ENCODE measurements at places on chromosomes 4 and X. TPM values are rescaled to one million over a fixed set of nuclear protein-coding genes. Genes with fewer than 3 reads are reported as not detected.

DNA sequence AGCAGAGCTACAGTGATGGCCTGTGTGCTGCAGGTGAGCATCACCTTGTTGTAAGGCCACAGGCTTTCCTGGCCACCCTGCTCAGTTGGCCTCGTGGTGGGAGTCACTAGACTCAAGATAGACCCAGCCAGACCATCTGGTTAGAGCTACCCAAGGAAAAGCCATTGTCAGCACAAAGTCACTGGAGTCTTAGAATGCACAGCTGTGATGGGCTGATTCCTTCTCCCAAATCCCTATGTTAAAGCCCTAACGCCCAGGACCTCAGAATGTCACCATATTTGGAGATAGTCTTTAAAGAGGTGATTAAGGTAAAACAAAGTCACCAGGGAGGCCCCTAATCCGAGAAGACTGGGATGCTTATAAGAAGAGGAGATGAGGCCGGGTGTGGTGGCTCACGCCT is 173.4 kb downstream of the DHRSX start:
- no peak for DNase-seq

DNA sequence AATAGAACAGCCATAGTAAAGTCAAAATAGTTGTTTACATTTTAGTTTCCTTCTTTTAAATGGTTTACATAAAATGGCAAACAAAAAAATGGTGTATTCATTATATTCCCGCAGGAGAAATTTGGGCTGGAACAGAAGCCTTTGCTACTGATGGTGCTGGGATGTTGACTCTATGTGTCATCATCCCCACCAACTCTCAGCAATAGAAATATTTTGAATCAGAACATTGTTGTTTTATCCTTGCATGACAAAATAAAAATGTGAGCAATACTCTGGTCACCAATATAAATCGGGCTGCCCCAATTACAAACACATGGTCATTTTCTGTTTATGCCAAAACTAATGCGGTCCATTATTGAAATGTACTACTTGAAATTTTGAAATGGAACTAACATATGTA is 1131.6 kb upstream of the PCDH7 start:
- DNase-seq = no peak

DNA sequence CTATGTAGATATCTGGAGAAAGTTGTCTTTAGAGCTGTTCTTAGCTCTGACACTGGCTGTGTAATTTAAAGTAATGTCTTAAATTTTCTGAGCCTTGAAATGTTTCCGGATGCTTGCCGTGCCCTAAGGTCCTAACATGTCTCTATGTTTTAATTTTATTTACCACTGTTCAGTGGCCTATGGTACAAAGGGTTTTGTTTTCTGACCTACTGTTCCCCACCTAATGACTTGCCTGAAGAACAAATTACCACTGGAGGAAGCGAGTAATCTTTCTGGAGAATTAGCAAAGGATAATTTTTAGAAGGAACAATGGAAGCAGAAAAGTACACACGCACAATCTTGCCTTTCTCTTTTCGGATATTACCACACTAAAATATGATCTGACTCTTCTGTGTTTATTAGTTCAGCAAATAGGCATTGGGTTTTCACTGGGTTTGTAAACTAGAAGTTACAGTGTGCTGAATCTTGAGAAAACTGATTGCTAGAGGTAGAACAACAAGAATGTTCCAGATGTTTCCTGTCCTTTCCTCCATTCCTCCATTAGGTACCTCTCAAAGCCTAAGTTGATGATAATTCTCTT is 435.9 kb downstream of the PACRGL start:
- no peak for DNase-seq

DNA sequence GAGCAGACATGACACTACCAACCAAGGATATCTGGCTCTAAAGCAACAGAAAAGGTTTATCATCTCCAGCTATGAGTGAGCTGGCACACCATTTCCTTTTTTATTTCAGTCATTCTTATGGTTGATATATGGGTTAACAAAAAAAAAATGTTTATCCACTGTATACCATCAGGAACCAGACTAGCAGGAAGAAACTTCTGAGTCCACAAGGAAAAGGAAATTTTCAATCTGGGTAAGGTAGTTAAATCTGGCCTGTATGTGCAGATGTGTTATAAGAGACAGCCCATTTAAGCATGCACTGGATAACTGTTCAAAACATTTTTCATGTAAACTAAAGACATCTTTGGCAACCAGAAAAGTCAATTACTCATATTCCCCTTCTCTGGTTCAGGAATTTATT is 35.0 kb downstream of the AMMECR1 start:
- no peak for DNase-seq

DNA sequence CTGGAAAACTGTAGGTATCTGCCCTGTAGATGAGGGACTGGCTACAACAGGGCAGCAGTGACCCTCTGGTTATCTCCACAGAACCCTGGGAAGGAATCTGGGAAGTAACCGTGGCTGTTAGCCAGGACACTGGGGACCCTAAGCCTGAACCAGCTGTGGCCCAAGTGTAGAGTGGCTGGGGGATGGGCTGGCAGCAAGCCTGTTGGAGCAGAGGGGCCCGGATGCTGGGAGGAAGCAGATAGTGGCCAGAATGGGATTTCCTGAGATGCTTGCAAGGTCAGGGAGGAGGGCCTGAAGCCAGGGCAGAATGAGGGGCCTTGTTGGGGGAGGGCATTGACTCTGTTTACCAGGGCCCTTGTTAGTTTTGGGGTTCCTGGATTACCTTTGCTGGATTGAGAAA is 161.0 kb upstream of the EOLA2 start:
- DNase-seq = no peak

DNA sequence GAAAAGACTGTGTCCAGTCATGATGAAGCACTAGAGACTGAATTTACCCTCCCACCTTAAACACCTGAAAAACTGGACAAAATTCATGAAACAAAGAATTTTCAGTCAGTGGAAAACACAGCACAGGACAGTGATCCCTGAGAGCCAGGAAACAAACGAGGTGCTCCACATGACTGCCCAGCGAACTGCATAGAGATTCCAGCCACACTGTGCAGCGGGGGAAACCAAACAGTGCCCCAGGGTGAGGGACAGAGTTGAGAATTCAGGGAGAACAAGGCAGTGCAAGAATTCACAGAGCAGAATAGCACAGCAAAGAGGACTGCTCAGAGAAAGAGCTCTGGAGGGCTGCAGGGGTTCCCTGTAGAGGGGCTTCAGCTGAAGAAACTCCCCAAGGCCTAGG is 55.5 kb upstream of the SEC24B start:
- DNase-seq = no peak

- no peak for DNase-seq
Measured at GRCh38 chrX:46953597-46953996, 41.4 kb downstream of the JADE3 start.

DNA sequence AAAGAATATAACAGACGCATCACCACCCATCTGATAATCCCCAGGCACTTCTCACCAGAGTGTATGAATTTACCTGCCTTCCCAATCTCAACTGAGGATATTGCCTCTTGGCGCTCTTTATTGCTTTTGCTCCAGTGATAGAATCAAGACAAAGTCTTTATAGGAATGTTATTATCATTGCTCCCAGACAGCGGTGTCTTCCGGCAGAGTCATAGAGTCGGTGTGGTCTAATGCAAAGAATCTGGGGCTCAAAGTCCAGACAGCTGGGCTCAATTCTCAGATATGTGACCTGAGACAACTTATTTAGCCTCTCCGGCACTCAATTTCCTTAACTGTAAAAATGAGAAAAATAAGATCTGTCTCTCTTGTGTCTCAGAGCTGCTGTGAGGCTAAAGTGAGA is 106.1 kb upstream of the PAK3 start:
- DNase-seq = no peak

- no peak for DNase-seq
Measured at GRCh38 chr4:13454786-13455185, 29.4 kb downstream of the RAB28 start.

- DNase-seq = no peak
Measured at GRCh38 chr4:107896158-107896645, 35.1 kb upstream of the CYP2U1 start.

DNA sequence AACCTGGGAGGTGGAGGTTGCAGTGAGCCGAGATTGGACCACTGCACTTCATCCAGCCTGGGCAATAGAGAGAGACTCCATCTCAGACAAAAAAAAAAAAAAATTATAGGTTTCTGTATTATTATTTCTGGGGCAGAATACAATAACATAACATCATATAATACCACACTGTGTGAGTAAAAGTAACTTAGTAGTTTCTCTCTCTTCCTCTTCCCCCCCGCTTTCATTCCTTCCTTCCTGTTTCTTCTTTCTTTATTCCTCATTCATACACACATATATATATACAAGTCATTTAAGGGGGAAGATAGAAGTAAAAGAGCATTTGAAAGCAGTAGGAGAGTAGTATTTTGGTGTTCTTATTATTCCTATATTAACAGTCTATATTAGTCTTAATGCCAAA is 55.9 kb upstream of the FHDC1 start:
- DNase-seq = no peak

GRCh38 chrX:106931831-106932491 is 11.8 kb downstream of the CLDN2 start:
- no peak for DNase-seq

- no peak for DNase-seq
Measured at GRCh38 chr4:92566269-92566668, 262.5 kb downstream of the GRID2 start.

- DNase-seq = no peak
Measured at GRCh38 chrX:44474410-44474809, 68.2 kb downstream of the FUNDC1 start.

The FGA gene
- not detected for total RNA-seq

The TMSB15C gene
- 7.6 TPM for total RNA-seq

The APELA gene
- 0.69 TPM for total RNA-seq

The SULT1E1 gene
- 53.0 TPM for total RNA-seq

The XAGE1A gene
- total RNA-seq = not detected

The SPOCK3 gene
- total RNA-seq = 1.1 TPM

The UBQLN2 gene
- 14.8 TPM for total RNA-seq

The GUCY1B1 gene
- total RNA-seq = 12.6 TPM

All from skin of body (tissue), 3 donors.